ENCODE measurements at places on chromosomes 4 and X.

DNA sequence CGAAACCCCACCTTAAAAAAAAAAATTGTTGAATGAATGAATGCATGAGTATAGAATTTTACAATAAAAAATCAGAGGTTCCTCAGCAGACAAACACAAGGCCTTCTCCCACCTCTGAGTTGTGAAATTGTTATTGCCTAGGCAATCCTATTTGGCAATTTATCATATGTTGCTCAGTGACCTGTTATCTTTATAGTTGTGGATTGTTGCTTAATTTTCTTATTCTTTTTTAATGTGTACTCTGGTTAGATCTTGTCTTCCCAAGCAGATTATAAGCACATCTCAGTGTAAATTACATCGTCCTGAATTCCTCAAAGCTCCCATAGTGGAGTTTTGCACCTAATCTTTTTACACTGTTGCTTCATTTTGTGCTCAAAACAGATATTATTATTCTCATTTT lies 71.9 kb downstream of the RBM47 start:
- no peak for DNase-seq

DNA sequence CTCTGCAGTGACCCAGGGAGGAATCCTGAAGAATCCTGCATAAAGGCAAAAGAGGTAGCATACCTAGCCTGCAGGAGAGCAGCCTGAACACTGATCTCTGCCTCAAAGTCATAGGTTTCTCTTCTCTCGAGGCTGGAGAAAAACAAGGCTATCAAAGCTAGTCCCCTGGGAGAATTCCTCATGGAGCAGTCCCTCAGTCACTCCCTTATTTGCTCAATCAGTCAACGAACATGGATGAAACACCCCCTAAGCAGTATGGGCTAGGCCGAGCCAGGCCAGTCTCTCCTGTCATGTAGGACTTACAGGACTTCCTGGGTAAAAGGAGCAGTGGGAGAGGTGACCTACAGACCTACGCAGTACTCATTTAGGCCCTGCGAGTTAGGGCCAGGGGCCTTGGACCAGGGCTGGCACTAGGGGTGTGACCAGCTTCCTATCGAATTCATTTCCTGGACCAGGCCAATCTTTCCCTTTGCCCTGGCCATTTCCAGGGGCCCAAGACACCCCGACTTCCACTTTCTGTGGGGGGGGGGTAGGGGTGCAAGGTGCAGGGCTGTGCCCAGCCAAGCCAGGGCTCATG lies 164.1 kb downstream of the EFNB1 start:
- DNase-seq = no peak

GRCh38 chrX:56943264-56943663 lies 52.1 kb downstream of the SPIN3 start:
- DNase-seq = no peak

GRCh38 chr4:172802032-172802431 lies 366.6 kb upstream of the GALNT7 start:
- DNase-seq = no peak

Data from CD4-positive, alpha-beta T cell treated with Interferon gamma for 1 hour (primary cell).